ENCODE measurements at places on chromosomes 1 and 21.

DNA sequence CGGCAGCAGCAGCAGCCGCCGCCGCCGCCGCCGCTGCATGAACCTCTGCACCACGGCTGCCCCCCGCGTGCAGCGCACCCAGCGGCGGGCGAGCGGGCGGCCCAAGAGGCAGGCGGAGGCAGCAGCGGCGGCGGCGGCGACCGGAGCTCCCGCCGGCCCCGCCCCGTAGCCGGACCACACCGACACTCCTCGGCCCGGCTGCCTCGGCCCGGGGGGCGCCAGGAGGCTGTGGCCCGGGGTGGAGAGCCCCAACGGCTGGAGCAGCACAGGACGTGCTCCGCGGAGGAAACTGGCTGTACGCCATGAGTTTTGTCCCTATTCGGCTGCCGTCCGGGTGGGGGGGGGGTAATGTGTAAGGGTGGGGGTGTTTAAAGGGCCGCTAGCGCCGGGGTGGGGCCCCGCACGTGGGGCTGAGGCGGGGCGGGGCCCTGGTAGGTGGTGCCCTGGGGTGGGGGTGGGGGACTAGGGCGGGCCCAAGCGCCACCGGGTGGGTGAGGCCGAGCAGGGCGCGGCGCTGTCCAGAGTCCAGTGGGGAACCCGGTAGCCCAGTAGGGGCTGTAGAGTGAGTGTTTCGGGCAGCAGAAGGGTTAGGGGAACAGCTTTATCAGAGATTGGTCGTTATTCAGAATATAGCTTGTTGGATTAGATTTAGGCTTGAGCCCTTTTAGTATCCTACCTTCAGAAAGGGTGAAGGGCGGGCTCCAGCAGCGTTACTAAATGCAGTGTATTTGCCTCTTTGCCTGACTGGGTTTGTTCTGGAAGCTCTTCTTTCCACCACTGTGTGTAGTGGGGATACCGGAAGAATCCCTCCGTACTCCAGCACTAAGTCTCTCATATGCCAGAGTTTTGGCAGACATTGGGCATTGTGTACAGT lies at the start of gene FAM78B:
FAM78B (minus strand) TSS at position 304 of the 874 bp plus-strand sequence. CDS start 753 bp downstream, outside the sequence.
- peak; percentile 14 for DNase-seq

DNA sequence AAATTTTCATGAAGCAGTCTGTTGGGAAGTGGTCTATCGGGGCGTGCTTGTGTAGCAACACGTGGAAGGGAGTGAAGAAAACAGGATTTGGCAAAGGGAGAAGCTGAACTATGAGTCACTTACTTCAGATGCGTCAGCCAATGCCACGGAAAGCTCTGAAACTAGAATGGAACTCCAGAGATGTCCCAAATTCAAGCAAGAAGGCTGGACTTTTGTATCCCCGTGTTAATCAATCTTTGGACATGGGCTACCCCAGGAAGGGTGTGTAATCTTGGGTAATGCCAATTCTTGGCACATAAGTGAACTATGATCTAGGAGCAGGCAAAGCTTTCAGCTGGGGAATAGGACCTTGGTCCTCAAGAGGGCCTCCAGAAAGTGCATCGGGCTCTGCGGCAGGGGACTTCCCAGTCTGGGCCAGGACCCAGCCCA lies 102.6 kb downstream of the ADSS2 start:
- DNase-seq, result no peak

DNA sequence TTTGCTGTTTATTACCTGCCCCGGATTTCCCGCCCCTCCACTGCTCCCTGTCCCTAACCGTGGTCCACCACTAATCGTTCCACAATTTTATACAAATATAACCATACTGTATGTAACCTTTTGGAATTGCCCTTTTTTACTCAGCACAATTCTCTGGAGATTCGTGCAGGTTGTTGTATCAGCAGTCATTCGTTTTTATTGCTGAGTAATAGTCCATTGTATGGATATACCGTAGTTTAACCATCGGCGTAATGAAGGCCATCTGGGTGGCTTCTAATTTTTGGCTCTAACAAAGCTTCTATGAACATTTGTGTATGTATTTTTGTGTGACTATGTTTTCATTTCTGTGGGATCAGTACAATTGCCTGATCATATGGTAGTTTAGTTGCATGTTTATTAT lies 50.0 kb downstream of the UCK2 start:
- no peak for DNase-seq

GRCh38 chr1:171501305-171502024 lies 16.1 kb downstream of the PRRC2C start:
- DNase-seq, result no peak

- DNase-seq, result no peak
These were observed 54.2 kb downstream of the DMAP1 start for GRCh38 chr1:44267438-44267837.

- no peak for DNase-seq
These were observed 8.4 kb downstream of the LUZP1 start for GRCh38 chr1:23159963-23160877.

- no peak for DNase-seq
These were observed 386.3 kb downstream of the DISC1 start for GRCh38 chr1:232012773-232013386.

- no peak for DNase-seq
These were observed 41.3 kb upstream of the ARHGEF10L start for GRCh38 chr1:17498214-17498613.

DNA sequence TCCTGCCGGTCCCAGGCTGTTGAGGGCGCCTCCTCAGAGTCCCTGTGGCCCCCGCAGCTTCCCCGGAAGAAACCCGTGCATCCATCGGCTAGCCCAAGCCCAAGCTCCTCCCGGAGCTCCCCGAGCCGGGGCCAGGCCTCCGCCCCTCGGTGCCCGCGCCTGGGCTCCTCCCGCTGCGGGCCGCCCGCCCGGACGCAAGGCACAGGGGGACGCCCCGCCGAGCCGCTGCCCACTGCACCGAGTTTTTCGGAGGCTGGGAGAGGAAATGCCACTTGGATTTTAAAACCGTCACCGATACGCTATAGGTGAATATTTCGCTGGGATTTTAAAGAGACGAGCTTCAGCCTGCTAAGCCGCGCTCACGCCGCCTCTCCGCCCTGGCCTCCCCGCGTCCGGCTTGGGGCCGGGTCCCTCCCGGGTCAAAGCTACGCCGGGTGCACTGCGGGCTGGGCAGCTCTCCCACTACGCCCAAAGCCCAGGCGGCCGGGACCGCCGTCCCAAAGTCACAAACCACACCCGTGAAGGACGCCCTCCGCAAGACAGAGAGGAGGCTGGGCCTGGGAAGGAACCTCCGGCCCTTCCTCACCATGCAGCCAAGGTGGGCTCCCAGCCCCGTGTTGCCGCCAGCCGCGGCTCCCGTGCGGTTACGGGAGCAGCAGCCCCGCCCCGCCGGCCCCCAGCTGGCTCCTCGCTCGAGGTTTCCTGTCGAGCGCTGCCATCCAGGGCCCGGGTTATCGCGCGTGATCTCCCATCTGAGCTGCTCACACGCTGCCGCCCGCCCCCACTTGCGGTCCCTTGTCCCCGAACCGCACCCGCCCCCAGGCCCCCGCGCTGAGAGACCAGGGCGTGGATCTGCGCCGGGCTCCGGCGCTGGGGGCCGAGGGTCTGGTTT lies 63.2 kb downstream of the CD247 start:
- no peak for DNase-seq

All from cortex of kidney (tissue), 1 donor.